ENCODE measurements at places on chromosomes 13 and 19.

- DNase-seq = no peak
These were observed 66.0 kb downstream of the TEX26 start for GRCh38 chr13:30998136-30999088.

- DNase-seq = no peak
These were observed 74.9 kb upstream of the SPATA13 start for GRCh38 chr13:24085662-24086061.

DNA sequence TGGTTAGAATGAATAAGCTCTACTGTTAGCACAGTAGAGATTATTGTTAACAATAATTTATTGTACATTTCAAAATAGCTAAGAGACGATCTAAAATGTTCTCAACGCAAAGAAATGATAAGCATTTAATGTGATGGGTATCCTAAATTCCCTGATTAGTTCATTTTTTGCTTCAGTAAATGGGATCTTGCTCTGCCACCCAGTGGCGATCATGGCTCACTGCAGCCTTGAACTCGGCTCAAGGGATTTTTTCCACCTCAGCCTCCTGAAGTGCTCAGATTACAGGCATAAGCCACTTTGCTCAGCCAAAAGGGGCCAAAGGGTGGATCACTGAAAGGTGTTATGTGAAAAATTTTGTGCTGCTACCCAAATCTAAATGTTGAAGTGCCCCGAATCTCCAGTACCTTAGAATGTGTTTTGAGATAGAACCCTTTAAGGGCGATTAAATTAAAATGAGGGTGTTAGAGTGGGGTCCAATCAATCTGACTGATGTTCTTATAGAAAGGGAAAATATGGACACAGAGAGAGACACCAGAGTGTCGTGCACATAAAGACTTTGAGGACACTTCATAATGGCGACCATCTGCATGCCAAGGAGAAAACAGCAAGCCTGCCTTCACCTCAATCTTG is 31.5 kb upstream of the ZNF766 start:
- no peak for DNase-seq

DNA sequence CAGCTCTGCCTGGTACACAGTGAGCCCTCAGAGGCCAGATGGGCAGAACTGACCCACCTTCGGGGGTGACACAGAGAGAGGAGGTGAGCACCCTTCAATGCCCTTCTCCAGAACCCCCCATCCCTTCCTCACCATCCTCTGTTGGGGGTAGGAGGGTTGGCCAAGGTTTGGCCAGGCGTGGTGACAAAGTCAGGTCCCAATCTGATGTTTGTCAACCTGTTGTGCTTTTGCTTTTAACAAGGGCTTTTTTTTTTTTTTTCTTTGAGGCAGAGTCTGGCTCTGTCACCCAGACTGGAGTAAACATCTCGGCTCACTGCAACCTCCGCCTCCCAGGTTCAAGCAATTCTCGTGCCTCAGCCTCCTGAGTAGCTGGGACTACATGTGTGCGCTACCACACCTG is 7.3 kb downstream of the PTGIR start:
- DNase-seq = no peak

DNA sequence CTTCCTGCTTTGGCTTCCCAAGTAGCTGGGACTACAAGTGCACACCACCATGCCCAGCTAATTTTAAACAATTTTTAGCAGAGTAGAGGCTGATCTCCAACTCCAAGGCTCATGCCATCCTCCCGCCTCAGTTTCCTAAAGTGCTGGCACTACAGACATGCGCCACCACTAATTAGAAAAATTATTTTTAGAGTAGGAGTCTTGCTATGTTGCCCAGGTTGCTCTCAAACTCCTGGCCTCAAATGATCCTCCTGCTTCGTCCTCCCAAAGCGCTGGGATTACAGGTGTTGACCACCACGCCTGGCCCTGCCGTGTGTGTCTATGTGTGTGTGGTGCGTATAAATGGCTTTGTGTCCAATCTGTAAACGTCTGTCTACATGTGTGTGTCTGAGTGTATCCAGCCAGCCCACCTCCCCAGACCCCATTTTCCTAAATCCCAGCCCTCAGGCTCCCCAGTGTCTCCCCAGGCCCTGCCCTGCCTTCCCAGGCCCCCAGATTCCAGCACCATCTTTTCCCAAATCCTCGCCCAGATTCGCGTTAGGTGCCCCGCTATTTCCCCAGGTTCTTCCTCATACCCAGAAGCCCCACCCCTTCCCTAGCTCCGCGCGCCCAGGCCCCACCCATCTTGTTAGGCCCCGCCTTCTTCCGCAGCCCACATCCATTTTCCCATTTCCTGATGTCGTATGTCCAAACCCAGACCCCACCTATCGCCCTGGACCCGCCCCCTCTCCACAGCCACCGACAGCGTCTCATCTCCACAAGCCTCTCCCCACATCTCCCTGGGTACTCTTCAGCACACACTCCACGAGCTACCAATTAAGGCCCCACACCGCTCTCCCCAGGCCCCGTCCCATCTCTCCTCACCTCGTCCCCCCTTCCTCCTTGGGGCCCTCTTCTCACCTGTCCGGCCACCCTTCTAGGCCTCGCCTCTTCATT is 24.9 kb downstream of the SLC8A2 start:
- no peak for DNase-seq

DNA sequence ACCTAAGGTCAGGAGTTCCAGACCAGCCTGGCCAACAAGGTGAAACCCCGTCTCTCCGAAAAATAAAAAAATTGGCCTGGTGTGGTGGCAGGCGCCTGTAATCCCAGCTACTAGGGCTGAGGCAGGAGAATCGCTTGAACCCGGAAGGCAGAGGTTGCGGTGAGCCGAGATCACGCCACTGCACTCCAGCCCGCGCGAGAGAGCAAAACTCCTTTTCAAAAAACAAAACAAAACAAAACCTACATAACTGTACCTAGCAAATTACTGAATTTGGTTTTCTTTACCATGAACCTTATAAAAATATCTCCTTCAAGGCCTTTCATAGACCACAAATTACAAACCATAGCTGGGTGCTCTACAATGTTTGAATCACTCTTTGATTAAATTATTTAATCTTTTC is 760 bp downstream of the ZNF91 start:
- no peak for DNase-seq
